NCI-H2227 treated with DMSO at 0.1 percent for 48 hours (cell line): ENCODE measurements at places on chromosomes 2 and 18.

- DNase-seq: peak; percentile 22
These were observed 884.8 kb downstream of the EPHA4 start for GRCh38 chr2:220687231-220687843.

- no peak for DNase-seq
These were observed 436.6 kb upstream of the FANCL start for GRCh38 chr2:58677748-58678147.

- no peak for DNase-seq
These were observed 12.3 kb upstream of the CHST10 start for GRCh38 chr2:100429726-100430125.

DNA sequence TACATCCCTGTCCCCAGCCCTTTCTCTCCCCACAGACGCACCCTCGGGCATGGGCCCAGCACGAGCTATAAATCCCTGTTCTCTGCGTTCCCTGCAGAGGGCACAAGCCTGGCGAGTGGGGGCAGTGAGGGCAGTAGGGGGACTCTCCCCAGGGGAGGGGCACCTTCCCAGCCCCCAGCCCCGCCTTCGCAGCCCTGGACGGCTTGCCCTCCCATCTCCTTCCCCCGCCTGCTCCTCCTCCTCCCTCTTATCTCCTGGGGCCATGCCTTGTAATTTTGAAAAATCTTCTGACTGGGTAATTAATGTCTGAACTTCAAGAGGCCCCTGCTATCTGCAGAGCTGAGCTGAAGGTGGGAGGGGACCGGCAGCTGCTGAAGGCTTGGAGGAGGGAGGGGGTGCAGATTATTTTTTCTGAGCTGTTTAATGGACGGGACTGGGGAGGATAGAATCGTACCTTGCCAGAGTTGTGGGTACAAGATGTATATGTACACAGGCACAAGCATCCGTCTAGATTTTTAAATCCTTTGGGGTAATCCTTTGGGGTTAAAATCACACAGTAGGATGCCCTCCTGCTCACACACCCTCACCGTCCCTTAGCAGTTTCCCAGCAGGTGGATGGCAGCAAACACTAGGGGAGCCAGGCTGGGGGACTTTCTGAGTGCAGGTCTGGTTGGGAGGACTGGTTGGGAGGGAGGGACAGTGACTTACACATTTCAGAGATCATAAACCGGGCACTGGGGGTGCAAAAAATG, 121.9 kb downstream of the SMAD7 start:
- peak; percentile 94 for DNase-seq

GRCh38 chr2:111201214-111201613, 80.5 kb downstream of the BCL2L11 start:
- DNase-seq: no peak

DNA sequence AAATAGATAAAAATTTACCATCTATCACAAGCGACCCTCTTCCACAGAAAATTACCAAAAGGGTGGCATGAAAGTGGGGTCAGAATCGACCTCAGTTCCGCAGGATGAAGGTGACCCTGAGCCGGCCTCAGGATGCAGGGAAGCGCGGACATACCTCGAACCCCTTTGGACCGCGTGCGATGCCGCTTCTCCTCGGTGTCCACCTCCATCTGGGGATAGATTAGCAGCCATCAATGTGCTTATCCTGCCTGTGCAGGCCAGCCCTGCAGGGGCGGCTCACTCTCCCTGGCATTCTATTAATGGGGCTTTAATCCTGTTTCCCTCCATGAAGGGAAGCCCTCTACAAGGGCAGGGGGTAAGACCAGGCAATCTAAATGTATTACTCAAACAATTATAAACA, 235.3 kb upstream of the PXDN start:
- DNase-seq: no peak

- DNase-seq: no peak
These were observed 119.3 kb upstream of the SIX3 start for GRCh38 chr2:44822174-44822573.

GRCh38 chr2:67412424-67412823, 15.3 kb downstream of the ETAA1 start:
- no peak for DNase-seq

DNA sequence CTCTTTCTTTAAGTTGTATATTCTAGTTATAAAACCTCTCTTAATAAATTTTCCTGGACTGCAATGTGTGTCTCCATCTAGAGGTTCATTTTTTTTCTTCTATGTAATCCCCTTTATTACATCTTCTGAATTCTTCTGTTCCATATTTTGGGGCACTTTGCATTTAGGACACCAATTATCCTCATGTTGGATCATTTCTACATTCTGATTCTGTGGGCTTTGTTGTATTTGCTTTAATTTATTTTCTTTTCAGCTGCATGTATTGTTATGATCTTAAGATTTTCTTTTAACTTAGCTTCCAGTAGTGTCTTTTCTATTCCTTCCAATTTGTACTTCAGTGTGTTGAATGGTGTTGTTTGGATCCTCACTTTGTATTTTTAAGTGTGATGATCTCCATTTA, 5.2 kb upstream of the SKA1 start:
- no peak for DNase-seq

DNA sequence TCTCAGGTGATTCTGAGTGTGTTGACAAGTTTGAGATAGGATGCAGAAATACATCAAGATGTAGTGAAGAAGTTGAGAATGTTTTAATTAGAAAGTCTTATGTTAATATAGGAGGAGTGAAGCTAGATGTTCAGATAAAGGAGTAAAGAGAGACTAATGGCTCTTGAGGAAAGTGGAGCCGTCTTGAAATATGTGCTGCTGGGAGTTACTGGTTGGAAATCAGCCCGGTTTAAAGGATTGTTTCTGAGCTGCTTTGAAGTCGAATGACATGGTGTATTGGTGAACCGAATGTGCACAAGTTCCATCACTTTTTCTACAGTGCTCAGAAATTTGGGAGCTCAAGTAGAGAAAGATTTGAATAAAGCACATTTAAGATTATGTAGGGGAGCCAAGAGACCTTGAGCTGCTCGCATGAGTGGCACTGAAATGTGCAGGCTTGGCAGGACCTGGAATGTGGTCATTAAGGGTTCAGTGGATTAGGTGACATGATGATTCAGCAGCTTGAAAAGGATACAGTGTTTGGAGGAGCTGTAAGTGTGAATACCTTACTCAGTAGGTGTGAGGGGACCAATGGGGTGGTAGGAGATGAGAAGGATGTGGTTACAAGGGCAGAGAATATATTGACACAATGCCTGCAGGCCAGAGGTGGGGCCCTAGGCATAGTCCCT, 68.6 kb downstream of the CAB39 start:
- DNase-seq: no peak

DNA sequence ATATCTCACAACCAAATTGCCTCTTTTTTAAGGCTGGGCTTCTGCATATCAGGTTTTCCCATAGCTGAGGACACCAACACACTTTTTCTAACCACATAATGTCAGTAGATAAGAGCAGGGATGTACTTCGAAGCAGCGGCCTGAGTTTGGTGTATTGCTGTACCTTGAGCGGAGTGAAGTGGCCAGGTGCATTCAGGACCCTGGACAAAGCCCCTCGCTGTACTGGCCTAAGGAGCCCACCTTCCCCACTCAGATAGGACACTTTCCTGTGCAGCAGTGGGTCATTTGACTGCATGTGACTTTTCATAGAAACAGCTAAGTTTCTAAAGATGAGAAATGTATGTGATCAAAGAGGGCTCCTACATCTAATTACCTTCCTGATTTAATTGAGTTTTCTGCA, 212.5 kb downstream of the GBX2 start:
- DNase-seq: no peak

- DNase-seq: no peak
These were observed 16.1 kb downstream of the CPSF3 start for GRCh38 chr2:9439536-9439935.

DNA sequence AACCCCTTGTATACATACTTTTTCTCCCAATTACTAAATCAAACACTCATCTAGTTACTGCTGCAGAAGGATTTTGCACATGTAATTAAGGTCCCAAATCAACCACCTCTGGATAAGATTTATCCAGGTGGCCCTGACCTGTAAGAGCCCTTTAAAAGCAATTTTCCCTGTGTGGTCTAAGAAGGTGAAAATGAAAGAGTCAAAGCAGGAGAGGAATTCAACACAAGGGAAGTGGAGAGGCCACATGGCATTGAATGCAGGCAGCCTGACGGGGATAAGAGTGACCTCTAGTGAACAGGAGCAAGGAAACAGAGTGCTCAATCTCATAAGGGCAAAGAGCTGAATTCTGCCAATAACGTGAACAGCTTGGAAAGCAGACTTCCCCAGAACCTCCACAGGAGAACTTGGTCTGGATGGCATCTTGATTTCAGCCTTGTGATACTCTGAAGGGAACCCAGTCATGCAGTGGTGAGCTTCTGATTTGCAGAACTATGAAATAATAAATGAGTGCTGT, 27.2 kb downstream of the PPP3R1 start:
- DNase-seq: peak; percentile 43

- DNase-seq: no peak
These were observed 106.4 kb upstream of the HNRNPA3 start for GRCh38 chr2:177106212-177106611.

DNA sequence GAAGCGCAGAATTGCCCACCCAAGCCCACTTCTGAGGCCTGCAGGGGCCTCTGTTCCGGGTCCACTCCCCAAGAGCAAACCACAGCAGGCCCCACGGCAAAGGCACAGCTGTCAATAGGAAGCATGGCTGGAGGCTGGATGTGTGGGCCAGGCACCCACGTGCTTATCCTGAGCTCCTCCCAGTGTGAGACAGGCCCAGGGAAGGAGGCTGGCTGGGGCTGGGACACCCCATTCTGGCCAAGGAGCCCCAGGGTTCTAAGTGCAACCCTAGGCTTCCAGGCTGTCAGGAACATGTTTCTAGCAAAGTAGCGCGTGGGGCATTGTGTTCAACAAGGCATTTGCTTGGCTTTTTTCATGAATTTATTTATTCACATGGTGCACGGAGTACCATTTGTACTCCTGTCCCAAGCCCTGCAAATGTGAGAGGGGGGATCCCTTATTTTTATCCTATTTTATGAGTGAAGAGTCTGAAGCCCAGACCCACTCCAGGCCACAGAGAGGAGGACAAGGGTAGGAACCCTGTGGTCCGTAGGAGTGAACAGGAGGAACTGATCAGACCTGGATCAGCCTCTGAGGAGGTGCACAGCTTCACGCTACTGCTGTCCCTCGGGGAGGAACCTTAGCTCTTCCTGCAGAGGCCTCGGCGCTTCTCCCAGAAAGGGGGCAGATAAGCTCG, 6.1 kb upstream of the RAB17 start:
- no peak for DNase-seq

GRCh38 chr2:129006135-129006886, 687.6 kb upstream of the HS6ST1 start:
- no peak for DNase-seq

- DNase-seq: no peak
These were observed 119.2 kb downstream of the ETAA1 start for GRCh38 chr2:67516362-67516761.

GRCh38 chr18:74141667-74142066, 6.0 kb downstream of the FBXO15 start:
- DNase-seq: no peak

GRCh38 chr2:225502971-225503370, 103.5 kb downstream of the NYAP2 start:
- no peak for DNase-seq

- DNase-seq: no peak
These were observed 507.4 kb upstream of the MYT1L start for GRCh38 chr2:2838548-2838845.

GRCh38 chr2:144480285-144480684, 39.6 kb downstream of the ZEB2 start:
- DNase-seq: no peak

DNA sequence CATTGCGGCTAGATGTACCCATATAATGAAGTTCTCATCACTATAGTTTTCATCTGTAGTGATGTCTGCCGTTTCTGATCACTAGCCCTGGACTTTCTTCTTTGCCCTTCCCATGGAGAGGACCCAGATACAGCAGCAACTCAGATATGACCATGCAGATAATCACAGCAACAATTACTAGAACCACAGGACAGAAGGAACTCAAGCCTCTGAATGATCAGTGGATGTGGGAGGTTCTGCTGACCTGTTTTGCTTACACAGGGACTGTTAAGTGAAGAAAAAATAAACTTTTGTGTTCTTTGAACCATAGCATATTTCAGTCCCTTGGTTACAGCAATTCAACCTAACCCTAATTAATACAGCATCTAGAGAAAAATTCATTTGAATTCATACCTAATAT, 62.7 kb downstream of the ACVR1 start:
- no peak for DNase-seq

- no peak for DNase-seq
These were observed 79.4 kb downstream of the SLC4A3 start for GRCh38 chr2:219706823-219707281.

GRCh38 chr2:7417845-7418742, 500.9 kb downstream of the RNF144A start:
- no peak for DNase-seq

GRCh38 chr2:221807706-221808105, 235.6 kb upstream of the EPHA4 start:
- DNase-seq: no peak

GRCh38 chr2:9441556-9441955, 18.1 kb downstream of the CPSF3 start:
- DNase-seq: no peak

DNA sequence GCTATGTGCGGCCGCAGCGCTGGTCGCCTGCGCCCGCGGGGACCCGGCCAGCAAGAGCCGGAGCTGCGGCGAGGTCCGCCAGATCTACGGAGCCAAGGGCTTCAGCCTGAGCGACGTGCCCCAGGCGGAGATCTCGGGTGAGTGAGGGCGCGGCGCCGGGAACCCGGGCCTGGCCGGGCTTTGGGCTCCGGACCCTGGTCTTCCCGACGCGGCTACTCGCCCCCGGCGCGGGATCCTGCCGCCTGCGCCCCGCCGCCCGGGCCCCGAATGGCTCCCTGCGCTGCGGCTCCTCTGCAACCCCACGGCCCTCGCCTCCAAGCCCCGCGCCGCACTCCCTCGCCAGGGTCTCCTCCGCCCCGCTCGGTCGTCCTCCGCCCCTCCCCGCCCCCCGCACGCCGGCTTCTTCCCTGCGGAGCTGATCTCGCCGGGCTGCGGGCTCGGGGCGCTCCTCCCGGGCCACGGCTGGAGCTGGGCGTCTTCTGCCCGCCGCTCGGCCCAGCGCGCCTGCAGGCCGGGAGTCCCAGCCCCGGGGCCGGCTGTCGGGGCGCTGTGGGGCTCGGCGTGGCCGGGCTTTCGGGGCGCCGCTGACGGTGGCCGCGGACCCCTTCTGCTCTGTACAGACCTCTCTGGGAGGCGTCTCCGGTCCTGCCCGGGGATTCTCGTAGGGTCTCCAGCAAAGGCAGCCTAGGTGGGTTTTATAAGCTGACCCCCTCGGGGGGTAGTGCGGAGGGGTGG, 652 bp downstream of the GPC1 start:
- DNase-seq: no peak

DNA sequence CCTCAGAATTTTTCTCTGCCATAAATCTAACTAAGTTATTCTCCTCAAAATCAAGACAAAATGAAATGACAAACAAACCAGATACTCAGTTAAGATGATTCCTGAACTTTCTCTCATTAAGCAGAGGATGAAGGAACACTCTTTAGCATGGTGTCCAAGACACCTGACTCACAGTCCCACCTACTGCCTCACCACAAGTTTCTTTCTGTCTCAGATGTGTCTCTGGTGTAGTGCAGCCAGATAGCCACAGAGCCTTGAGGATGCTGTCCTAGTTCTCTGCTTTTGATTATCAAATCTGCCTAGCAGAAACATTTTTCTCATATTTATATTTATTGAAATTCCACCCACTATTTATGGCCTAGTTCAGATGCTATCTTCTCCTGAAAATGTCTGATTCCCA, 103.6 kb upstream of the TMEM200C start:
- DNase-seq: no peak
